Mesendoderm (in vitro differentiated cells): ENCODE measurements at places on chromosomes 5 and 9.
A peak's percentile ranks its signal among the peaks of the same experiment; 100 is the strongest.

GRCh38 chr5:54390015-54390414 lies 65.5 kb upstream of the HSPB3 start:
- DNase-seq, result peak; percentile 22
- no peak overlapping the region for H3K4me3 ChIP-seq
- H3K36me3 ChIP-seq, result no peaks in the 10 kb centered on the region
- no peak overlapping the region for H3K27ac ChIP-seq
- H3K4me1 ChIP-seq, result no peaks in the 10 kb centered on the region

DNA sequence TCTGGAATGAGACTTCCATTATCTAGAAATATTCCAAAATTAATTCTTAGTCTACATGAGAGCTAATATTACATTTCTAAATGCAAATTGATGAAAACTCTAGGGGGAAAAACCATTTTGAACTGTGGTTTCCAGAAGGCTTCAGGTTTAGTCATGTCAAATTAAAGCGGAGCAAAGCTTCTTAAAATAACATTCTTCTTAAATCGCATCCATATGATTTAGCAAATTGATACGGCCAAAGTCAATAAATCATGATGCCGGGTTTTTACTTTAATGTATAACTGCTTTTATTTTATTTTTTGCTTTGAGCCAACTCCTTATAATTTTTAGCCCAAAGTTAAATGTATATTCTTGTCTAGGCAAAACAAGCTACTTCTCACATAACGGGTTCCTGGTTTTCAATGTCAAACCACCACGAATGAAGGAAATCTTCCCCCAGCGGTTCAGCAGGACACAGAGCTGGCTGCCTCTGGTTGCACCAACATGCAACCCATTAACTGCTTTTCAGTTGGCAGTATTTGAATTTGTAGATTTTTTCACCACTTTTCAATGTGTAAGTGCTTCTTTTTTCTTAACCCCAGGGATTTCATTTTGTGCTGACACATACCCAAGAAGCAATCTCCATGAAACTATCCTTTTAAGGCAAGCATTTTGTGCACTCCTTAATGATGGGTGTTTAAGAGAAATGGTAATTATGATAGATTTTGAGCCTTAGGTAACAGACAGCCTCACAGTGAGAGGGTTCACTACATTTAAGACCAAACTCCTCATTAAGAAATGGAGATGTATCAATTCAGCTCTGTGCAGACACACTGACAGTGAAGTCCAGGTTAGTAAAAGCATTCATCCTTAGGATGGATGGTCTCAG lies 35.5 kb downstream of the EFNA5 start:
- no peak for DNase-seq
- no peaks in the 10 kb centered on the region for H3K27me3 ChIP-seq
- H3K36me3 ChIP-seq, result no peaks in the 10 kb centered on the region

- no peaks in the 10 kb centered on the region for H3K4me1 ChIP-seq
- no peak overlapping the region for H3K4me3 ChIP-seq
- H3K27ac ChIP-seq, result no peak overlapping the region
- no peaks in the 10 kb centered on the region for H3K36me3 ChIP-seq
- no peaks in the 10 kb centered on the region for H3K27me3 ChIP-seq
Observed at GRCh38 chr9:84079994-84080393, 99.4 kb downstream of the RMI1 start.

DNA sequence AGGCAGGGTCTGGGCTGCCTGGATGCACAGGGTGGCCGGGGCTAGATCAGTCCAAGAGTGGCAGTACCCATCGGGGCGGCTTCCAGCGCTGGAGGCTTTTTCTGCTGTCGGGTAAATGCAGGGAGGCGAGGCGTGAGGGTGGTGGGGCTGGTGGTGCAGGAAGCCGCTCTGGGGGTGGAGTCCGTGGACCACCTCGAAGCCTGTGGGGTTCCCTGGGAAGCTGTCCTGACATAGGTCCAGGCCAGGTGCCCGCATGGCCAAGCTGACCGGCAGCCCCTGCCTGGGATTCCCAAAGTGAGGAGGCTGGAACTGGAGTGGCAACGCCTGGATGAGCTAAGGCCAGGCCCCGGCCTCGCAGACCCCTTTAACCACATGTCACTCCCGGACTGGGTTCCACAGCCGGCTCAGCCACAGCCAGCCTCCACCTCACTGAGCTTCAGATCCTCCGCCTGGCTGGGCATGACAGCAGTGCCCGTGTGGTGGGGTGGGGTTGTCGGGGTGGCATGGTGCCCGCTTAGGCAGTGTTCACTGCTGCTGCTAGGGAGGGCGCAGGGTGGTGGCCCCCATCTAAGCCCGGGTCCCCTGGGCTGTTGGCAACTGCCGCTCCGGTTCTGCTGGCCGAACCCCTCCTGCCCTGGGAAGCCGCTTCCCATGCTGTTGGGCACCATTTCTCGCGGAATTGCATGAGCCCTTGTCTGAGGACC lies 1.4 kb upstream of the QRFP start:
- H3K4me3 ChIP-seq, result no peak overlapping the region
- H3K36me3 ChIP-seq, result no peaks in the 10 kb centered on the region
- no peak overlapping the region for H3K27ac ChIP-seq
- H3K27me3 ChIP-seq, result no peaks in the 10 kb centered on the region

DNA sequence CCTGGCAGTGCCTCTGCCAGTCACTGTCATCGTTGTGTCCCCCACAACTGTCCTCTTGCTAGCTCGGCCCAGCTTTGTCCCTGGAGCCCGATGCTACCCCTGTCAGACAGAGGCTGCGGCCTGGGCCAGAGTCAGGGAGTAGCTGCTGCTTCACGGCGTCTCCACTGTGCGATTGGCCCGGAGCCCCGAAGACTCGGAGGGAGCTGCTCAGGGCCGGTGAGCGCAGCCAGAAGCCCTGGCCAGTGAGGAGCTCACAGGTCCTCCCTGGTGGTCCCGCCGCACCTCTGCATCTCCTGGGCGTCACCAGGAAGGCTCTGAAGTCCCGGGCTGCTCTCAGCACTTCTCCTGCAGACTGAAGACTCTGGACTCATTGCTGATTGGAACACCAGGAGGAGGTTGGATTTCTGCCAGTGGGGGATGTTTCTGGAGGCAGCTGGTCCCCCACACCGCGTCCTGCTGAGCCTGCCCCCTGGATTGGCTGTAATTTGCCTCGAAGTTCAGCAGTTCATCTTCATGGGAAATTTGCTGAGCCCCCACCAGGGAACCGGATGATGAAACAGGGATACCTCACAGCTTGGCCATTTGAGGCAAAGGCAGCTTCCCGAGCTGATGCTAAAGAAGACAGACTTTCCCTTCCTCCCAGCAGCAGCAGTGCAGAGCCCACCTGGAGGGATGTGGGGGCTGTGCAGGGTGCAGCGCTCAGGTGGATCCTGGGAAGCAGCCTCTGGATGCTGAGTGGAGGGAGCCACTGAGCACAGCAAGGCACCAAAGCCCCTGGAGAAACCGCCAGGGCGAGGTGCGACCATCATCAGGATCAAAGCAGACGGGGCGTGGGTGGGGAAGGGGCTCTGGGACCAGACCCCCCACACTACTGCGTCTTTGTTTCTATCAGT lies 45.6 kb downstream of the USP20 start:
- no peak for DNase-seq
- H3K27ac ChIP-seq, result no peak overlapping the region
- H3K4me1 ChIP-seq, result peaks cover 4% of the 10 kb centered on the region
- H3K36me3 ChIP-seq, result no peaks in the 10 kb centered on the region
- H3K27me3 ChIP-seq, result no peaks in the 10 kb centered on the region

GRCh38 chr9:95053611-95054570 lies 263.6 kb downstream of the FANCC start:
- no peaks in the 10 kb centered on the region for H3K36me3 ChIP-seq
- H3K27ac ChIP-seq, result no peak overlapping the region
- H3K27me3 ChIP-seq, result no peaks in the 10 kb centered on the region
- DNase-seq, result peak; percentile 91

- H3K27ac ChIP-seq, result no peak overlapping the region
- H3K27me3 ChIP-seq, result no peaks in the 10 kb centered on the region
- no peak overlapping the region for H3K4me3 ChIP-seq
- no peak for DNase-seq
Observed at GRCh38 chr9:133253268-133253667, 21.7 kb downstream of the ABO start.

GRCh38 chr9:78149702-78150291 lies 86.1 kb upstream of the CEP78 start:
- no peaks in the 10 kb centered on the region for H3K27me3 ChIP-seq
- no peaks in the 10 kb centered on the region for H3K36me3 ChIP-seq
- H3K4me1 ChIP-seq, result peaks cover 2% of the 10 kb centered on the region

- H3K36me3 ChIP-seq, result no peaks in the 10 kb centered on the region
- no peaks in the 10 kb centered on the region for H3K4me1 ChIP-seq
- H3K27me3 ChIP-seq, result no peaks in the 10 kb centered on the region
- DNase-seq, result no peak
- no peak overlapping the region for H3K27ac ChIP-seq
- H3K4me3 ChIP-seq, result no peak overlapping the region
Observed at GRCh38 chr5:140020601-140021177, 22.4 kb downstream of the NRG2 start.

DNA sequence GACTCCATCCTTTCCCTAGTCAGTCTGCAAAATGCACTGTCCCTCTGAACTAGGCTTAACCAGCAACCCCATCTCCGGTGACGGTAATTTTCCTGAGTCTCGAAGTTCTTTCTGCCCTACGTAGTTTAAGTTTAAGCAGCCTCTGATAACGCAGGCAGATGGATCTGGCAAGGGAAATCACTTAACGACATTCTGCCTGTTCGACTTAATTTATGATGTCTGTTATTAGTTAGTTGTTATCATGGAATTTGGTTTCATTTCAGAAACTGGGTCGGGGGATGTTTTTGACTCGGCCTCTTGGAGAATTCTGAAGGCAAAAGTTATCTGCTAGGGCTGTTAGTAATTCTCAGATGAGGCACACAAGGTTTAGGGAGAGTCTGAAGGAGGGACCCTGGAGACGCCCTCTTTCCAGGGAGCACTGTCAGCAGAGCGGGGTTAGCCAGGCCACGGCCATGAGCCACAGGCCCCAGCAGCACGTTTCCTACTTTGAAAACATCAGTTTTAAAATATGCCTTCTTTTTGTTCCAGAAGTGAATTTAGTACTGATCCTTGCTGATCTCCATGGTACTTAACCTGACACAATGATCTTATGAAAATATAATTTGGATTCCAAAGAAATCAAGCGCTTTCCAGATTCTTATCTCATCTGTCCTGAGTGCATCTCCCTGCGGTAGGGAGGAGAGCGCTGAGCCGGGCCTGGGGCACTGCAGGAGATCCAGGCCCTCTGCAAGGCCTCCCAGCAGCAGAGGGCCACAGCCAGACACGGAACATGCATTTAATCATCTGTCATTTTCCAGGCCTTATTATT lies 171.0 kb upstream of the OTULINL start:
- peaks cover 18% of the 10 kb centered on the region for H3K36me3 ChIP-seq
- H3K4me1 ChIP-seq, result peaks cover 10% of the 10 kb centered on the region

DNA sequence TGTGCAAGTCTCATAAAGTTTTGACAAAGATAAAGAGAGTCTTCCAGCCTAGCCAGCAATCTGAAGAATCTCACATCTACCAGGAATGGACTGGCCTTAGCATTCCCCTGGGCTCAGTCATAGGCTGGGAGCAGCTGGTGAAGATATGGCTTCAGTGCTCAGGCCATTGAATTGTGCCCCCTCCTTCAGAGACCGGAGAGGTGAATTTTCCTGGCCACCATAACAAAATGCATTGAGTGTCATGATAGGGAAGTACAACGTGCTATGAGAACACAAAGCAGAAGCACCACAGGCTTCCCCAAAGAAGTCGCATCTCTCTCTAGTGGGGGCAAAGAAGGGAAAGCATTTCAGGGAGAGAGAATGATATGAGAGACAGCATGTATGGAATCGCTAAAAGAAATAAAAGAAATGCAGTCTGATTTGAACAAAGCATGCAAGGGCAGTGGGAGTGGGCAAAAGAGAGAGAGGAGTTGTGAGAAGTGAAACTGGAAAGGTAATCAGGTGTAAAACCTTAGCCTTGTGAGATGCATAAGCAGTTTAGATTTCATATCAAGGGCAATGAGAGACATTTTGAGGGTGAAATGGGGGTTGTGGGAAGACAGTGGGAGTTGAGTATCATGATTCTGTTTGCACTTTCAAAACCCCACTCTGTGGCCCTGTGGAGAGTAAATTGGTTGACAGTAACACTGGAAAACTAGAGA lies 57.1 kb upstream of the NMUR2 start:
- H3K4me1 ChIP-seq, result no peaks in the 10 kb centered on the region
- no peaks in the 10 kb centered on the region for H3K36me3 ChIP-seq
- no peaks in the 10 kb centered on the region for H3K27me3 ChIP-seq
- DNase-seq, result peak; percentile 71
- no peak overlapping the region for H3K27ac ChIP-seq

DNA sequence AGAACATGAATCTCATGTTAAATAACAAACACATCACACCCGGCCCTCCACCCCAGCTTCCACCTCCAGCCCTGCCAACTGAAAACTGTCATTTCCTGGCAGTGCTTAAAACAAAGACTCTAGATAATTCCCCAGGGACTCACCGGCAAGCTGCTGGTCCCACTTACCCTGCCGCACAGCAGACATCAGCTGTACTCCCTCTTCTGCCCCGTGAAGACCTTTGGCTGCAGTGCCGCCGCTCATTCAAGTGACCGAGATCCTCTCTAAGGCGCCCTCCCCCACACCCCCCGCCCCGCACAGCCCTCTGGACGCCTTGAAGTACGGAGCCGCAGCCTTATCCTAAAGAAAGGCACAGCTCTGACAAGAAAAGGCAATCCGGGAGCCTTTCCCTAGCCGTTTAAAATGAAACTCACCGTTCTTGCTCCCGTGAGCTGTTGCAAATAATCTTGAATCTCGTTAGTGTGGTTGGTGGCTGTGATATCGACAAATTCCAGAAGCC lies 434 bp downstream of the GLRX start:
- H3K4me3 ChIP-seq, result peak overlapping the region; percentile 83
- no peaks in the 10 kb centered on the region for H3K27me3 ChIP-seq
- peak; percentile 85 for DNase-seq
- H3K36me3 ChIP-seq, result no peaks in the 10 kb centered on the region
- peaks cover 14% of the 10 kb centered on the region for H3K4me1 ChIP-seq
- H3K27ac ChIP-seq, result peak overlapping the region; percentile 27

DNA sequence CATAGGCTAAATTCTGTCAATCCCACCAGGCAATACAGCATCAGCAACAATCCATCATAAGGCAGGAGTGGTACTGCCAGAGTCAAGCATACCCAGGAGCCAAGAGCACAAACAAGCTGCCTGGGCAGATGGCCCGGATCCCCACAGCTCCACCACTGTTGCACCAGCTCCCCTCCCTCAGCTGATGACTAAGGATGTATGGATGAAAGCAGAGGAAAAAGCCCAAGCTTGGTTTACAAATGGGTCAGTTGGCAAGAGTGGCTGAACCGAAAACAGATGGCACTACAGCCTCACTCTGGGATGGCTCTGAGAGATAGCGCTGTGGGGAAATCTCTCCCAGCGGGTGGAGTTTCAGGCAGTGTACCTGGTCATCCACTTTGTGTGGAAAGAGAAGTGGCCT lies 29.4 kb downstream of the DROSHA start:
- DNase-seq, result no peak
- H3K4me1 ChIP-seq, result no peaks in the 10 kb centered on the region
- H3K27me3 ChIP-seq, result no peaks in the 10 kb centered on the region
- H3K36me3 ChIP-seq, result peaks cover 14% of the 10 kb centered on the region
- H3K27ac ChIP-seq, result no peak overlapping the region

GRCh38 chr5:90889325-90889600 lies 330.7 kb downstream of the ADGRV1 start:
- no peaks in the 10 kb centered on the region for H3K4me1 ChIP-seq
- no peaks in the 10 kb centered on the region for H3K36me3 ChIP-seq
- H3K27ac ChIP-seq, result no peak overlapping the region
- DNase-seq, result no peak

GRCh38 chr5:95726811-95727763 lies 4.0 kb upstream of the RHOBTB3 start:
- peaks cover 11% of the 10 kb centered on the region for H3K4me1 ChIP-seq
- no peaks in the 10 kb centered on the region for H3K27me3 ChIP-seq
- H3K4me3 ChIP-seq, result no peak overlapping the region
- no peaks in the 10 kb centered on the region for H3K36me3 ChIP-seq
- H3K27ac ChIP-seq, result no peak overlapping the region
- DNase-seq, result no peak
